NCI-H1417 (cell line): ENCODE measurements at places on chromosomes 11 and 22.
A peak's percentile ranks its signal among the peaks of the same experiment; 100 is the strongest.

DNA sequence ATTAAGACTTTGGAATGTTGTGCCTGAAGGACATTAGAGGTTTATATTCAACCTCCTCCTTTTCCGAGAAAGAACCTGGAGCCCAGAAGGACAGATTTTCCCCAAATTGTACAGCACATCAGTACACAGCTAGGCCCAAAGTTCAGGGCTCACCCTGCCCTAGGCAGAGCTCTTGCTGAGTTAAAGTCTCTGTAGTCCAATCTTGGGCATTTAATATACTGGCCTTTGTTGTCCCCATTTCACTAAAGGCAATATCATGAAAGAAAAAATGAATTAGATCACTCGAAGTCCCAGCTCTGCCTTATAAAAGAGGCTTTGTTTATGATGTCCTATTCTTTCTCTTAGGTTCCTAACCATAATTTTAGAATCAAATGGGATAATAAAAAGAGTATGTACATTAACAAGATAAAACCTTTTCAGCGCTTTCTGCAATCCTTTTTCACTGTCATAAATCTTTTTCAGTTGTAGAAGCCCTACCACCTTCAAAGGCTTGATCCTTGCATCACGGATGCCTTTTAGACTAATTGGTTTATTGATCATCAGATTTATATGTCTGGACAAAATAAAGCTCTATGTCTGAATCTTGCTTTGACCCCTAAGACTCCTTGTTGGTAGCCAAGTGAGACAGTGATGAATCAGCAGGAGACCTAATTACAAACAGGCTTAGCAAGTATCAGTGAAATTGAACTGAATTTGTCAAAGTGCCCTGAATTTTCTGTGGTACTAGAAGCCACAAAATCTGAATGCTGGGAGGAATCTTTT is 39.8 kb downstream of the RELT start:
- DNase-seq, result no peak

DNA sequence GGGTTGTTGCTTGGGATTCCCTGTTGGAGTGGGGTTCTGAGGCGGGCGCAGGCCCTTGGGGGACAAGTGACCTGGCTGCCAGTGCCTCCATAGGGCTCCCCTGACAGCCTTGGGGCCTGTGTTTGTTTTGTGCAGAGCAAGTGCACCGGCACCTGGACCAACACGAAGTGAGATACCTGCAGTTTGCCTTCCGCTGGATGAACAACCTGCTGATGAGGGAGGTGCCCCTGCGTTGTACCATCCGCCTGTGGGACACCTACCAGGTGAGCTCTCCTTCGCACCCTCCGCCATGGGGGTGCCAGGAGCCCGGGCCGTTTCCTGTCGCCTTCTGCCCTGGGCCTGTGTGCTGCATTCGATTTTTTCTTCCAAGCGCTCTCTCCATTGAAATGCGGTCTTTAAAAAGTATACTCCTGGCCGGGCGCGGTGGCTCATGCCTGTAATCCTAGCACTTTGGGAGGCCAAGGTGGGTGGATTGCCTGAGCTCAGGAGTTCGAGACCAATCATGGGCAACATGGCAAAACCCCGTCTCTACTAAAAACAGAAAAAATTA is 274.6 kb downstream of the TBC1D22A start:
- no peak for DNase-seq

- DNase-seq, result peak; percentile 45
Measured at GRCh38 chr22:19290400-19291217, 910 bp downstream of the CLTCL1 start.

DNA sequence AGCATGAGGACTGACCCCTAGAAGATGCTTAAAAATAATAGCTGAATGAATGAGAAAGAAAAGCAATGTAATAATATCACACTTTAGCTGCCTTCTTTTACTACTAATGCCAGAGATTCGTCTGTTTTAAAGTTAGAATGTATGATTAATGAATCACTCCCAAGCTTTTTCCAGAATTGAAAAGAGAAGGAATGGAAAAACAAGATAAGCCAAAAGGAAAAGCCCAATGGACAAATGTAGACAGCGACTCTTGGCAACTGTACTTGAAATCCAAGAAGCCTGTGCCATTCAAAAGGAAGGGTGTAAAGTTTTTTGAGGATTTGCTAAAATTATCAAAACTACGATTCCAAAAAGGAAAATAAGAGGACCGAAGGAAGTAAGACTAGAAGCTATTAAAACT is 40.8 kb upstream of the PAMR1 start:
- no peak for DNase-seq

- DNase-seq, result no peak
Measured at GRCh38 chr11:12112750-12113149, 2.4 kb downstream of the MICAL2 start.

- peak; percentile 64 for DNase-seq
Measured at GRCh38 chr22:44710474-44711240, 8.7 kb downstream of the PRR5 start.

GRCh38 chr11:102406099-102406498 is 46.5 kb downstream of the TMEM123 start:
- no peak for DNase-seq

DNA sequence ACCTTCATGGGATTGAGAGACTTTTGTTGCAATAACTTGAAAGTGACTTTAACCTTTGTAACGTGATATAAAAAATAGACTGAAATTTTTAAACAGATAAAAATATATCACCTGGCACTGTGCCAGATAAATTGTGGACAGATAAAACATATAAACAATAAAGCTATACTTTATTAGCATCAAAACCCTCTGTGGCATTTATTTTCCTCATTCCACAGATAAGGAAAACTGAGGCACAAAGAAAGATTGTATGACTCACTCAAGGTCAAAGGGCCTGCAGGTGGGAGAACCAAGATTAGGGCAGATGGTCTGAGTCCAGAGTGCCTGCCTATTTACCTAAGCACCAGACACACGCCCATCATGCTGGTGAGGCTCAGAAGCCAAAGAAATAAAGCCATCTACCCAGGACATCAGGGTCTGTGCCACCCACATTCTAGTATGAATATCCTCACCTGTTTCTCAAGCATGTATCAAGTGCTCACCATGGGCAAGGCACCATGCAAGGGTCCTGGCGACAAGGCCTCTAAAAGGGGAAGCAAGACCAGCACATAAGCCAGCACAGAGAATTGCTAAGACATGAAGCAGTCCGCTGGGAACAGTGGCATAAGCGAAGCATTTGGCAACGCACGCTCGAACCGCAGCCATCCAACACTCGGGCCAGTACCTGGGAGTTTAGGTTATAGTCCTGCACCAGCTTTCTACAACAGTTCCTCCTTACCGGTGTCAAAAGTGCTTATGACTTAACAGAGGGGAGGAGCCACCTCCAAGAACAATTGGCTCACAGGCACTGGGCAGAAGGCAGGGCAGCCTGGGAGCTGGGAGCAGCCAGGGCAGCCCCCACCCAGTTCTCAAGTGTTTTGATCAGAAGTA is 17.6 kb downstream of the MYH9 start:
- DNase-seq, result peak; percentile 27

DNA sequence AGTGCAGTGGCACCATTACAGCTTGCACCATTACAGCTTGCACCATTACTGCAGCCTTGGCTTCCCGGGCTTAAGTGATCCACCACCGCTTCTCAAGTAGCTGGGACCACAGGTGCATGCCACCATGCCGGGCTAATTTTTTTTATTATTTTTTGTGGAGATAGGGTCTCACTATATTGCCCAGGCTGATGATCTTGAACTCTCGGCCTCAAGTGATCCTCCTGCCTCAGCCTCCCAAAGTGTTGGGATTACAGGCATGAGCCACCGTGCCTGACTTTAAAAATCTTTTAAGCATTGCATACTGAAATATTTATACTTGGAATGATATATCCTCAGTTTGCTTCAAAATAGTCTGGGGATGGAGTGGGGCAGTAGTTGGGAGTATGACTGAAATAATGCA is 10.4 kb downstream of the PAFAH1B2 start:
- DNase-seq, result no peak

- DNase-seq, result no peak
Measured at GRCh38 chr11:132263241-132263640, 892.8 kb downstream of the NTM start.

DNA sequence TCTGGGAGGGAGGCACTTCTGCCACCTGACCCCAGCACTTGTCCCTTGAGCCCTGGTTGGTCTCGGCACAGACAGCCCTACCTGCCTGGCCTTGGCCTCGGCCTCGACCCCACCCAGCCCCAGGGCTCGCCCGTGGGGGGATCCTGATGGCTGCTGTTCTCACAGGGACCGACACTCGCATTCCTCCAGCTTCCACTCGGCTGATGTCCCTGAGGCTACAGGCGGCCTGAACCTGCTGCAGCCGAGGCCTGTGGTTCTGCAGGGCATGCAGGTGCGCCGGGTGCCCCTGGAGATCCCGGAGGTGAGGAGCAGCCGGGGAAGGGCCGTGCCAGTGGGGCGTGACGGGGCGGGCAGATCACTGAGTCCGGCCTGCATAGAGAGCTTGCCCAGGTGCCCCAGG is 5.1 kb downstream of the PCNX3 start:
- DNase-seq, result no peak

DNA sequence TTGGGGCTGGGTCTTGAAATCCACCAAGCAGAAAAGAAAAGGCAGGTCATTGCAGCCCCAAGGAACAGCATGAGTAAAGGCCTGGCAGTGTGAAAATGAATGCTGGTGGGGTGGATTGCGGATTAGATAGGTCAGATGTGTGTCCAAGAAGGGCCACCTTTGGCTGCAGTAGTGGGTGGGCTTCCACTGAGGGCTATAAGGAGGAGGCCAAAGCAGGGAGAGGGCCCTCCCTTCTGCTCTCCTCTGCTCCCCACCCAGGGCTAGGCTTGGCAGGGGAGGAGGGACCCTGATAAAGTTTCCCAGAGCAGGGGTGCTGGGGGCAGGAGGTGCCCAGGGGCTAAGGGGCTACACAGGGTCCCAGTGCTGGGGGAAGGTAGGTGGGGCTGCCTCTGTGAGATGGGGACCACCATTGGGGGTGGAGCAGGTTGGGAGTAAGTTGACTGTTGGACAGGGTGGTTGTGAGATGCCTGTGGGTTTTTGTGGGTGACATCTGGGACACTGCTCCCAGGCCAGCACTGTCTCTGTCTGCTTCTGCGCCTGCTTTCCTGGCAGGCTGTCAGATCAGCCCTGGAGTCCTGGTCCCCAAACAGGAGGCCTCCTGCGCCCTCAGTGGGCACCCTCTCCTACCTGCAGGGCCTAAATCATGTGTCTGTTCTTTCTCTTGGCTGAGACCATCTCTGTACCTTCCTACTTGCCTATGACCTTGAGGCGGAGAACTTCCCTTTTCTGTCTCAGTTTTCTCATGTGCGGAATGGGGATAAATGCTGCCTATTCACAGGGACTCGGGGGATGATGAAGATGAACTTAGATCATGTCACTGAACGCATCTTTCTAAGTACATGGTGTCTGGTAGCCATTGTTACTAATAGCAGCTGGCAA is 1.9 kb downstream of the CAPN5 start:
- DNase-seq, result no peak

GRCh38 chr11:65911682-65912568 is 6.9 kb downstream of the C11orf68 start:
- DNase-seq, result peak; percentile 18

- DNase-seq, result no peak
Measured at GRCh38 chr11:30023074-30023473, 6.2 kb upstream of the KCNA4 start.

GRCh38 chr11:85266646-85267045 is 360.5 kb downstream of the DLG2 start:
- DNase-seq, result no peak

GRCh38 chr11:91248199-91248807 is 976.3 kb upstream of the FAT3 start:
- peak; percentile 76 for DNase-seq
